Smooth muscle cell of the pulmonary artery (primary cell): ENCODE measurements at places on chromosomes 2 and 18. TPM values are rescaled to one million over a fixed set of nuclear protein-coding genes. Genes with fewer than 3 reads are reported as not detected.

The MC4R gene
- not detected in 2 replicates for total RNA-seq

The SLC19A3 gene
- 0.36 and 0.78 TPM in 2 replicates for total RNA-seq

The CYP27A1 gene
- 6.8 and 13.7 TPM in 2 replicates for total RNA-seq

The IL36B gene
- not detected in 2 replicates for total RNA-seq

The ANTXR1 gene
- total RNA-seq: 89.3 and 121 TPM in 2 replicates

The KCNJ13 gene
- not detected in 2 replicates for total RNA-seq

The AFF3 gene
- total RNA-seq: 3.4 and 7.5 TPM in 2 replicates

The PIEZO2 gene
- total RNA-seq: 5.3 and 12.2 TPM in 2 replicates

The SLC4A5 gene
- total RNA-seq: 0.13 and 0.30 TPM in 2 replicates

The TBC1D8 gene
- 9.7 and 12.1 TPM in 2 replicates for total RNA-seq

The TDRD15 gene
- total RNA-seq: not detected in 2 replicates

The STK16 gene
- 31.2 and 31.4 TPM in 2 replicates for total RNA-seq

The FSIP2 gene
- 0.03 and 0.13 TPM in 2 replicates for total RNA-seq
